ENCODE measurements at places on chromosomes 1 and 21.
A peak's percentile ranks its signal among the peaks of the same experiment; 100 is the strongest.

- no peak for DNase-seq
Observed at GRCh38 chr1:4773226-4773625, 118.8 kb downstream of the AJAP1 start.

DNA sequence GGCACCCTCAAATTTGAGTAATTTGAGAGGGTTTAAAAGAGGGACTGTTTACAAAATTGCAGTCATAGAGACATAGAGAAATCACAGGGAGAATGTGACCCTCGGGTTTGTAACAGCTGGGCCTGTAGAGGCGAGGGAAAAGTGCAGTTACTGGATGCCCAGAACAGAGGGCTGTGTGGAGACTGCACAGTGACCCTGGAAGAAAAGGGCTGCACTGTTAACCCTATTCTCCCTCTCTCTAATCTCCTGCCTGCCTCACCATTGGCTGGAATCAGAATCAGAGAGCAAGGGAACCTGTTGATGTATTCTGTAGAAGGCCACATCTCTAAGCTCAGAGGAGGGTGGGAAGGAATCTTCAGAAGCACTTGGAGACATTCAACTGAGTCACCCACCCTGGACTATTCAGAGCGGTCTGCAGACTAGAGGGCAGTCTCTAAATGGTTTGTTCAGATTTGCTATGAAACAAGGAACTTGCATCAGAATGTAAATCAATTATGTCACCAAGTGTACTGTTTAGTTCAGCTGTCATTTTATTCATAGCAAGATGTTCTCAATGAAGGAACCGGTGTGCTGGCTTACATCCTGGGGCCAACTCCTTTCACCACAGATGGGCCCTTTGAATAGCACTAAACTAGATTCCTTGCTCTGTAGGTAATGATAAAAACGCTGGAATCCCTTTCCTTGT is 132.2 kb upstream of the HOOK1 start:
- no peak for DNase-seq

DNA sequence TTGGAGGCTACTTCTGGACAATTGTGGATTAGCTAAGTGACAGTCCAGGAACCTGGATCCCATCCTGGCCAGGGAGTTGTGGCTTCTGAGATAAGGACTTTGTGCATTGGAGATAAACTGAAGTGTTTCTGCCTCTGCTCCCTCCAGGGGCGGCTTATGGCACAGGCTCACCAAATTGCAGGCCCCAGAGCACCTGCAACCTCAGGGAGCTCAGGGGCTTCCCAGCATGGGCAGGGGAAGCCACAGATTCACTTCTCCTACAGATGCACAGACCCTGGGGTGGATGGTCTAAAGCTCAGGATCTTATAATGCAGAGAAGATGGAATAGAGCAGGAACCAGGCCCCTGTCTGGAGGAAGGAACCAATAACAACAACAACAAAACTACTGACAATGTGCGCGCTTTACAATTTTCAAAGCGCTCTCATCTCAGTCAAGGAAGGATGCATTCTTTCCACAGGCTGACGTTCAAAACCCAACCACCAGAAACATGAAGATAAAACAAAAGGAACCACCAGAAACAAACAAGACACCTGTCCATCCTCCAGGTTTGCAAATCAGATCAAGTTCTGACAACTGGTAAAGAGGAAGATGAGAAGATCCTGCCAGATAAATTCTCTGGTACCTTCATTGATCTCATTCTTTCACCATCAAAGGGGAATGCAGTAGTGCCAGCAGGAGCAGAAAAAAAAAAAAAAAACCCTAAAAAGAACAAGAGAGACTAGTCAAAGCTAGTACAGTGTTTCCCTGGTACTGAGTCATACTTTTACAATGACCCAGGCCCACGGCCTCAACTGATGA is 121.0 kb upstream of the IRF2BP2 start:
- no peak for DNase-seq

DNA sequence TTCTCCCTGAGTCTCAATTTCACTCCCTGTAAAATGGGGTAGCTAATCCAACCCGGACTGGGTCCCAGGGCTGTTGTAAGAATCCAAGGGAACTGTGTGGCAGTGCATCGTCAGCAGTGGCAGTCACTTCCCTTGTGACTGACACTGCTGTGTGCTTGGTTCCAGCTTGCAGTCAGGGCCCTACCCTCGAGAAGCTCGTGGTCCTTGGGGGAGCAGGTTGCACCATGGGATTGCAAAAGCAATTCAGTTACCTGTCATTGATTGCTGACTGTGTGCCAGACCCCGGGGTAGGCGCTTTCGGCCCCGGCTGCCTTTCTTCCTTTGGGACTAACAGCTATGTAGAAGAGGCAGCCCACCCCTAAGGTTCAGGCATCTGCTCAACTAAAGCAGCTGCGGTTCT is 2.9 kb downstream of the PTPRF start:
- no peak for DNase-seq

GRCh38 chr1:229005556-229005955 is 265.4 kb upstream of the RAB4A start:
- no peak for DNase-seq

GRCh38 chr1:109392788-109393616 is 4.7 kb downstream of the SORT1 start:
- DNase-seq = peak; percentile 14

DNA sequence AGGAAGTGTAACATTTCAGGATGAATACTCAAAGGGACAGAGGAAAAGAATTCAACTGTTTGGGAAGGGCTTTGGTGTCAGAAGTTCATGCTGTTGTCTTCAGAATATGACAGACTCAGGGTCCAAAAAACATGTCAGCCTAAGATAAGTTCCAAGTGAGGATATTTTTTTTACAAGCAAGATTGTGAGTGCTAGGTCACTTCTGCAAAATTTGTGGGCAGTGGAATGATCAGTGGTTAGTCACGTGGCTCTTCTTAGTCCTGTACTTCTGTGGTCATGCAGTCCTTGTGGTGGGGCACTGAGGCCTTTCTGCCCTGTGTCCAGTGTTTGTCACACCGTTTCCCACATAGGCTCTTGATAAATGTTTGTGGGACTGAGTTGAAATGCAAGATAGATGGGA is 5.2 kb downstream of the RGL1 start:
- DNase-seq = no peak

- DNase-seq = no peak
Observed at GRCh38 chr1:38614861-38615260, 244.7 kb downstream of the RRAGC start.

- DNase-seq = no peak
Observed at GRCh38 chr1:229643996-229644745, 18.1 kb downstream of the URB2 start.

GRCh38 chr1:1752636-1753606 is 25.3 kb downstream of the NADK start:
- no peak for DNase-seq

- no peak for DNase-seq
Observed at GRCh38 chr1:166691476-166691875, 147.8 kb upstream of the POGK start.

DNA sequence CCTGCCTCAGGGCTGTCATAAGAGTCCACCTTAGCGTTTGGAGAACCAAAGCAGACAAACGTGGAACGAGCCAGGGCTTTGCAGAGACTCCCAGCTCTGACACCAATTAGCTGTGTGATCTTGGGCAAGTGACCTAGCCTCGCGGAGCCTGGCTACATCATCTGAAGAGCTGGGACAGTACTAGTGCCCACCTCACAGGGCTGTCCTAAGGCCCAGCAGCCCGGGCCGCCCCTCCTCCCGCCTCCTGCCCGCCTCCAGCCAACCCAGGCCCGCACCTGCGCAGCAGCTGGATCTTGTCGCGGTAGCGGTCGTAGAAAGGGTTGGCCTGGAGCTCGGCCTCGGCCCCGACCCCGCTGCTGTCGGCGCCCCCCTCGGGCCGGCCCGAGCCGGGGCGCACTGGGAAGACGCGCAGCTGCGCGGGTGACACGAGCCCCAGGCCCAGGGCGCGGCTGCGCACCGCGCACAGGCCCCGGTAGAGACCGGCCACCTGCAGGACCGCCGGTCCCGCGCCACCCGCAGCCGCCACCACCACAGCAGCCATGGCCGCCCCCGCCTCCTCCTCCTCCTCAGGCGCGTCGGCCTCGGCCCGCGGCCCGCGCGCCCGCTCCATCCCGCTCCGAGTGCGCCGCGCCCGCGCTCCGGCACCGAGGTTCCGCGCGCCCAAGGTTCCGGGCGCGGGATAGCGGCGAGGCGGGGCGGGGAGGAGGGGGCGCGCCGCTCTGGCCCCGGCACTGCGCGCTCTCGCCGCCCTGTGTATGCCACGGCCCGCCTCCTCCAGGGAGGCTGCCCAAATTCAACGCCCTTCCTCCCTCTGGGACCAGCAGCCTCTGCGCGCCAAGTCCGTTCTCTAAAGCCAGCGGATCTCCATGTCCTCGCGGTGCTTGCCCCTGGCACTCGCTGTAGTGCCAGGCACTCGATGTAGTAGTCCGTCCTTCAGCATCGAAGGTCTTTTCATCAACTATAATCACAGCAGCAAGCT is at the start of gene ATPAF1:
TSS of gene ATPAF1 (minus strand) at position 583 of the 979 bp plus-strand sequence. CDS start at position 541, 42 bp downstream.
- DNase-seq = peak; percentile 74

- DNase-seq = no peak
Observed at GRCh38 chr1:31702836-31703404, 897 bp downstream of the COL16A1 start.

DNA sequence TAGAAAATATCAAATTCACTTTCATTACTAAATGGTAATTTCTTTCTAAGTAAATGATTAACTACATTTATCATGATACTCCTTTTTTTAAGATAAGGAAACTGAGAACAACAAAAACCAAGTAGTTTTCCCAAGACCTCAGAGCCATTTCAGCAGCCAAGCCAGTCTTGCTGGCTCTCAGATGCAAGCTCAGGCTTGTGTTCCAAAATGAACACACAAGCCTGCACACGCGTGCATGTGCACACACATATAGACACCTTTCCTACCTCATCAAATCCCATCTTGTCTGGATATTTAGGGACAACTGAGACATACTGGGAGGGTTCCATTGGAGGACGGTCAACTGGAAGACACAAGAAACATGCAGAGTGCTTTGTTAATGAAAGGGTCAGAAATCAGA is 83.0 kb downstream of the COLGALT2 start:
- no peak for DNase-seq

GRCh38 chr1:245301921-245302320 is 147.1 kb downstream of the KIF26B start:
- DNase-seq = no peak

DNA sequence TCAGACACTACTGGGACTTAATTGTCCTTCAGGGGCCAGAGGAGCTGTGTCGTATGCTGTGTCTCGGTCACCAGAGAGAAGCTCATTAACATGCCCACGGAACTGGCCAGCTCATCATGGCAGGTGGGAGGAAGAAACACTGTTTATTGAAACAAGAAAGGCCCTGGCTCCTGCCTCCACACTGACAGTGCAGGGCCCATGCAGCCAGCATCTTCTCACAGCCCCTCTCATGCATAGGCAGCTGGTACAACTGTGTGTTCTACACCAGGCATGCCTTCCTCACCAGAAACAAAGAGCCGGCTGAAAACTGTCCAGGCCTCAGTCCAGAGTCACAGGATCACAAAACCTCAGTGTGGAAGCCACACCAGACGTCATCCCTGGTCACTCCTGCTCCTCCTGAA is 106.0 kb downstream of the UBE2U start:
- DNase-seq = no peak

- DNase-seq = no peak
Observed at GRCh38 chr1:147735423-147735822, 25.0 kb downstream of the GJA5 start.

- DNase-seq = no peak
Observed at GRCh38 chr1:173415490-173415889, 61.6 kb upstream of the PRDX6 start.

DNA sequence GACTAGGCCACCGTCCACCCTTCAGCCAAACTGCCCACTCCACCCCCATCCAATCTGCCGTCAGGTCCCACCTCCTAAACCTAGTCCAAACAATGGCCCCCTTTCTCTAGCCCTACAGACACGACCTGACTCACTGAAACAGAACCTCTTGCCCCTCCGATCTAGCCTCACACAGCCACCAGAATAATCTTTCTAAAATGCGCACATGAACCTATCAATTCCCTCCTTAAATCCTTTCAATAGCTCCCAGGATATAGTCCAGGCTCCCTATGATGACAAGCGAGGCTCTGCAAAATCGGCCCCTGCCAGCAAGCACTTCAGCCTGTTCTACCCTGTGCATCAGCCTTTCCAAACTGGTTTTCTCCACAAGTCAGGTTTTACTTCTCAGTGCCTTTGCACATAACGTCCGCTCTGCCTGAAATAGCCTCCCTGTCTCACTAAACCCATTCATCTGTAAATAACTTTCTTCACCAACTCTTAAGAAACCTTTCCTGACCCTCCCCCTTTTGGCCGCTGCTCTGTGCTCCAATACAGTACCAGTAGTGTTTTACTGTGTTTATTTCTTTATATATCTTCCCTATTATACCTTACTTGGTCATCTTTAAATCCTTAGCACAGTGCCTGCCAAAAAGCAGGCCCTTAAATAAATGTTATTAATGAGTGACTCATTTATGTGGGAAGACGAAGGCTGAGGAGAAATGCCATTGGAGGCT is 9.0 kb upstream of the CDC20 start:
- no peak for DNase-seq

GRCh38 chr1:86018283-86018923 is 138.2 kb downstream of the COL24A1 start:
- DNase-seq = peak; percentile 35

DNA sequence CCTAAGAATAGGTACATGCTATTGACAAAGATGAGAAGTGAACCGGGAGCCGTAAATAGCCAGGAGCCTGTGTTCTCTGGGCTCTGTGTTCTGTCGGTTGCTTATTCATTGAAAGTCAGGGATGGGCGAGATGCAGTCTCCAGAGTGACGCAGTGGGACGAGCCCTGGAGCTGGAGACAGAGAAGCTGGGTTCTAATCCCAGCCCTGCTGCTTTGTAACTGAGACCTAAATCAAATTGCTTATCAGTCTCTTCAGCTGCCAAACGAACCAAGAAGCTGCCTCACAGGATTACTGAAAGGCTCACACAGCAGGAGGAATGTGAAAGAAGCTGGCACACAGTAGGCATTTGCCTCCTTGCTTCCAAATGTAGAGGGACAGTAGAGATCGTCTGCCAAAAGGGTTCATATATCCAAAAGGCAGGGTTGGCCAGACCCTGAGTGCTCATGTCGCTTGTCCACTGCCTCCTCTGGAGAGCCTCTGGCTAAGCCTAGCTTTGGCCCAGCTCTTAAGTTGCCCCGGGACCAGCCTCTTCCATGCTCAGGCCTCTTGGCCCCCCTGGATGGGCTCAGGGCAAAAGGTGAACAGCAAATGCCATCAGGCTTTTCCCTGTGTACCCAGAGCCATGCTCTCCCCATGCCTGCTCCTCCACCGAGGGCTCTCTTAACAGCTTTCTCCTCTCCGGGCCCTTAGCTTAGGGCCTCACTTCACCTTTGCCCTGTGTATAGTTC is 134.2 kb upstream of the IPO9 start:
- DNase-seq = no peak

DNA sequence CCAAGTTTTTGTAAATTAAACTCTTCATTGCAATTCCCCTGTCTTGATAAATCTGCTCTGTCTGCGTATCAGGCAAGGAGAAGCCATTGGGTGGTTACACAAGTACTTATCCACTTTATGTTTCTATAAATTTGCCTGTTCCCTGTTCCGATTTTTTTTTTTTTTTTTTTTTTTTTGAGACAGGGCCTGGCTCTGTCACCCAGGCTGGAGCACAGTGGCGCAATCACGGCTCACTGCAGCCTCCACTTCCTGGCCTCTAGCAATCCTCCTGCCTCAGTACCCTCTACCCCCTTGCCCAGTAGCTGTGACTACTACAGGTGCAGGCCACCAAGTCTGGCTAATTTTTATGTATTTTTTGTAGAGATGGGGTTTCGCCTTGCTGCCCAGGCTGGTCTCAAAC is 11.1 kb upstream of the CSRP1 start:
- no peak for DNase-seq

- no peak for DNase-seq
Observed at GRCh38 chr1:119587341-119587740, 60.7 kb downstream of the ZNF697 start.

Data from Calu3 (cell line).